ENCODE measurements at places on chromosomes 2 and 18.
A peak's percentile ranks its signal among the peaks of the same experiment; 100 is the strongest.

- DNase-seq: no peak
Measured at GRCh38 chr18:43129946-43130524, 14.6 kb upstream of the RIT2 start.

- no peak for DNase-seq
Measured at GRCh38 chr2:173989160-173989883, 24.1 kb upstream of the SP3 start.

DNA sequence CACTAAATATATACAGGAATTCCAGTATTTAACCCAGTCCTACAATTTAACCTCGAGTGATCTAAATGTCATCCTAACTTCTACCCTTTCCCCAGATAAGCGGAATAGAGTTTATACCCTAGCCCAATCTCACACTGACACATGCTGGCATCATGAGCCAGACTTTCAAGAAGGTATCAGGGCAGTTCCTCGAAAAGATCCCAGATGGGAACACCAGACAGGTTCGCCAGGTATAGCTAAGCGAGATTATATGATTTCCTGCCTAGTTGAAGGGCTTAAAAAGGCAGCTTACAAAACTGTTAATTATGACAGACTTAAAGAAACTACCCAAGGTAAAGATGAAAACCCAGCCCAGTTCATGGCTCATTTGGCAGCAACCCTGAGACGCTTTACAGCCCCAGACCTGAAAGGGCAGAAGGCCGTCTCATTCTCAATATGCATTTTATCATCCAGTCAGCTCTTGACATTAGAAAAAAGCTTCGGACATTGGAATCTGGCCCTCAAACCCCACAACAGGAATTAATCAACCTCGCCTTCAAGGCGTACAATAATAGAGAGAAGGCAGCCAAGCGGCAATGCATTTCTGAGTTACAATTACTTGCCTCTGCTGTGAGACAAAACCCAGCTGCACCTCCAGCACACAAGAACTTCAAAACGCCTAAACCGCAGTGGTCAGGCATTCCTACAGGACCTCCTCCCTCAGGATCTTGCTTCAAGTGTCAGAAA is 668.2 kb upstream of the PKDCC start:
- DNase-seq: no peak

DNA sequence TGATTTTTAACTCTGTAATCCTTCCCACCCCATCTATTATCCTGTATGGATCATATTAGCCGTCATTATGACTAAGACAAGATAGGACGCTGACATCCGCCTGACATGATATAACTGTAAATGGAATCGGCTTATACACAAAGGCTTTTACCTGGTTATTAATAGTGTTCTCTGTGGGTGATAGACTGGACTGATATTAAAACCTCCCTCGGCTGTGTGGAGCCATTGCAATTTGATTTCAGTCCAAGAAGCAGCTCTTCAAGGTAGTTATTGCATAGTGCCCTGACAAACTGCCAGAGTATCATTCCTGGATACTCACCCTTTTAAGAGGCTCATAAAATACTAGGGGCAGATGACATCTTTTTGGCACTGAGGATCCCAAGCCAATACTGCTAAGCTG is 226.1 kb upstream of the HNRNPA3 start:
- DNase-seq: no peak

DNA sequence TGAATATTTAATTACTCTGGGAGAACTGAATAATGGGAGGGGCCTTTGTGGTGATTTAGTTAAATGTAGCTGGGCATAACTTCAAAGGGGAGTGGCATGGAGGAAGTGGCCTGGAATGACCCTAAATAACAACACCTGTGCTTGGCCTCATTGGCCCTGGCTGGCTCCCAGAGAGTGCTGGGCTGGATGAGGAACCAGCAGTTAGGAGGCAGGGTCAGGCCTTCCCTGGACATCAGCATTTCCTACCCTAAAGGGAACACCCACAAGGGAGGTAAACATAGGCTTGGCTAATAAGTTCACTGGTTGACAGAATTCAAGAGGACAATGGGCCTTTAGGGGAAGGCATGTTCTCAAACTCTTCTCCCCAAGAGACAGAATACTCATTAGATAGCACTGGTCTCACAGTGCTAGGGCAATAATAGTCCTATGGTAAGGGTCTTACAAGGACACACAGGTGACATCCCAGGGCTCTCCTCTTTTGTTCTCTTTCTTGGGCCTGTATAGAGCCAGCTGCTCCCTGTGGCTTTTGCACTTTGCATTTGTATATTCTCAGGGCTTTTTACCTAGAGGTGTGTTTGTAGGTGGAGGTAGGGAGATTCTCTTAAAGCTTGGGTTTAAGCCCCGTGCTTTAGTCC is 106.8 kb downstream of the ZNF519 start:
- DNase-seq: no peak

- DNase-seq: no peak
Measured at GRCh38 chr18:76451396-76452331, 43.4 kb downstream of the ZNF516 start.

GRCh38 chr2:98404556-98405250 is 40.0 kb upstream of the INPP4A start:
- DNase-seq: peak; percentile 52

GRCh38 chr2:64025741-64026140 is 6.5 kb upstream of the VPS54 start:
- no peak for DNase-seq

- DNase-seq: no peak
Measured at GRCh38 chr18:74459889-74460288, 2.8 kb upstream of the DIPK1C start.

DNA sequence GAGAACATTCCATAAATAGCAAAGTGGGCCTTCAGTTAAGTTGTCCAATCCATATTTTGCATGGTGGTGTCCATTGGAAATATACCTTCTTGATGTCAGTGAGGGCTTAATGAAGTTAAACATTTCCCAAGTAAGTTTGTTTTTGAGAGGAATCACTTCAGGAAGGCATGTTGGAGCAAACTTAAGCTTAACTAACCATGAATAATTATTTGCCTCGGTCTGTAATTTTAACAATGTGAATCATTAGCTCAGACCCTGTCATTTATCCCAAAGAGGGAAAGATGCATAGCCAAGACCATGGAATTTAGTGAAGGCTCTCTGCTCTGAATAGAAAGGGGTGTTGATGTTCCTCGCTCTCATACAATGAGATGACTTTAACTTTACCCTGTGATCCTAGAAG is 47.4 kb downstream of the SPATS2L start:
- DNase-seq: no peak

DNA sequence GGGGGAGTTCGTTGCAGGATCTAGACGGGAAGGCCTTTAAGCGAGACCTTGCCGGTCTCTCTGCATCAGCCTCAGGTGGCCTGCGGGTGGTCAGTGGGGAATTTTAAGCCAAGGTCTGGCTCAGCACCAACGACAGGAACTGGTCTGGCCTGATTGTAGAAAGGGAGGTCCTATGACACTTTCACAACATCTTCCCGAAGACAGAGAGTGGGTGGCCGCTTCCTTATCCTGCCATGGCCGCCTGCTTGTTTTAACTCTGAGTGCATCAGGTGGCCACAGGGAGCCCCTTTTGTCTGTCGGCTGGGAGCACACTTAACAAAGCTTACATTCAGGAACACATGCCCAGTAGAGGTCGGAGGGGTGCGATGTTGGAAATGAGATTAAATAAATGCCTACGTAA is 363.7 kb upstream of the MYT1L start:
- no peak for DNase-seq

DNA sequence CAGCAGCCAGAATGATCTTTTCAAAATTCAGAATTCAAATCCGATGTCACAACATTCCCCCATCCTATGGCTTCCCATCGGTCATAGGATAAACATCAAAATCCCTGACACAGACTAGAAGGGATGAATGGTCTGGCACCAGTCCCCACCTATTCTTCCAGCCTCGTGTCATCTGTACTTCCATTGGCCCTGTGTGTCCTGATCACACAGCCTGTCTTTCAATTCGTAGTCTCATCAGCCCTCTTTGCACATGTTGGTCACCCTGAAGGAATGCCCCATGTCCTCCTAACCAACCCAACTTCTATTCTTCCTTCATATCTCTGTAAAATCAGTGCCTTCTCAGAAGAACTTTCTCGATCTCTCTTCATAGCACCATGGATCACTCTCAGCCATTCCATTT is 157.2 kb downstream of the NEB start:
- DNase-seq: no peak

- no peak for DNase-seq
Measured at GRCh38 chr2:222492683-222493082, 68.3 kb downstream of the SGPP2 start.

DNA sequence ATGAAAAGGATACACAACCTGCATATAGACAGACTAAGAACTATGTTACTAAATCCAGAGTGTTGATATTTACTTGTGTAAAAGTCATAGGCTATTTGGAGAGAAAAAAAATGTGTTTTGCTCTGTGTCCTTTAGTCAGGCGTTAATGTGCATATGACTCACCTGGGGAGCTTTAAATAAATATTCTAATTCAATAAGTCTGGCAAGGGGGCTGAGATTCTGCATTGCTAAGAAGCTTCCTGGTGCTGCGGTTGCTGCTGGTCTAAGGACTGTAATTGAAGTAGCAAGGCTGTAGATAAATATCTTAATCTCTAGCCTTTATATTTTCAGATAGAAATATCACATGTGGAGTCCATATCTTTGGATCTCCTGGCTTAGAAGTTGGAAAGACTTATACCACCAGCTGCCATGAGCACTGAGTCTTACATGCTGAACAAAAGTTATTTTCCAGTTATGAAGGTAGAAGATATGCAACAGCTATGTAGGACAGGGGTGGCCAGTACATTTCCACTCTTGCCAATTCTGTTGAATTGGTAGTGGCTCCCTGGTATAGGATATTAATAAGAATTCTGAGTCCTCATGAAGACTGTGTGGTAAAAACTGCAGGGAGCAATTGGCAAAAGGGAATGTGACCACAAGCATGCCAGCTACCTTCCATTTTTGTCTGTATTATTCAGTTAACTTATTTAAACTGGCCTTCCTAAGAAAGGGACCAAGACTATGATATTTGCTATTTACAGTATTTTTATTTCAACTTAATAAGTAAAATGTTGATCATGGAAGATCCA is 4.8 kb downstream of the SPAG16 start:
- DNase-seq: no peak

- no peak for DNase-seq
Measured at GRCh38 chr2:152037743-152038435, 61.0 kb downstream of the CACNB4 start.

DNA sequence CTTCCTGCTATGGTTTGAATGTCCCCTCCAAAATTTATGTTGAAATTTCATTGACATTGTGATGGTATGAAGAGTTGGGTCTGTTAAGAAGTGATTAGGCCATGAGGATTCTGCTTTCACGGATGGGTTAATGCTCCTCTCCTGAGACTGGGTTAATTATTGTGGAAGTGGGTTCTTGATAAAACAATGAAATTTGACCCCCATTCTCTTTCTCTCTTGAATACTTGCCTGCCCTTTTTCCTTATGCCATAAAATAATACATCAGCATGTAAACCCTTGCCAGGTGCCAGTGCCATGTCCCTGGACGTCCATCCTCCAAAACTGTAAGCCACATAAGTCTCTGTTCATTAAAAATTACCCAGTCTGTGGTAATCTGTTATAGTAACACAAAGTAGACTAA is 352.8 kb downstream of the LRRTM4 start:
- DNase-seq: no peak

DNA sequence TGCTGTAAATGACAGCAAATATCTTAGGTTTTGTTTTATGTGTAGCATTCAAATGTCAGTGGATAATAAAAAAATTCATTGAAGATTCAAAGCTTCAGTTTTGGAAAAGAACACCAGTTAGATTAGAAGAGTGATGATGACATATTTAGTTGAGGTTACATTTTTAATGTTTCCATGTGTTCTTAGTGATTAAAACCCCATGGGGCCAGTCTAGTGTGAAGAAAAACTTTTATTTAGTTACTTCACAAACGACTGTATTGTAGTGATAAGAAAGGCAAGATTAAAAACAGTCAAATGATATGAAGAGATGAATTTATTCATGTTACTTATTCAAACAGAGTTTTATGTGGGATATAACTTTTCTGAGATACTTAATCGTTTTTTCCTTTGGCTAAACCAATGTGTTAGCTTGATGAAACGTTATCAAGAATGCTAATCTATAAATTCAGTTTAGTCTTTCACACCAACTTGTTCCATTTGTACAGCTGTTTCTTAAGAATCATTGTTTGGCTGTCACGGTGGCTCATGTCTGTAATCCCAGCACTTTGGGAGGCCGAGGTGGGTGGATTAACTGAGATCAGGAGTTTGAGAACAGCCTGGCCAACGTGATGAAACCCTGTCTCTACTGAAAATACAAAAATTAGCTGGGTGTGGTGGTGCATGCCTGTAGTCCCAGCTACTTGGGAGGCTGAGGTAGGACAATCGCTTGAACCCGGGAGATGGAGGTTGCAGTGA is 11.6 kb downstream of the BMPR2 start:
- DNase-seq: no peak

DNA sequence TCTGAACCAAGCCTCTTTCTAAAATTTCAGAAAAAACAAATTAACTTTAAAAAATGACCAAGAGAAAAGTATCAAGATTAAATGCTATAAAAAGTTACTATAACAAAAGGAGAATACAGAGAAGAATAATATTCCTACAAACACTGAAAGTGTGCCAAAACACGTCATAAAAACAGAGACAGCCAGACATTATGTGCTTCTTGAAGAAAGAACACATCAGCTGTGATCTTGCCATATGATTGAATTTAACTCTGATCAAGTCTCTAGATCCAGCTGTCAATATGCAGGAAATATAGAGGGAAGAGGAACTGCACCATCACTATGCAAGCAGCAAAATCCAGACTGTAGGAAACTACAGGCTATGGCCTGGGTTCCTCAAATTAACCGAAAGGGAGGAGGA is 33.7 kb upstream of the COL5A2 start:
- no peak for DNase-seq

DNA sequence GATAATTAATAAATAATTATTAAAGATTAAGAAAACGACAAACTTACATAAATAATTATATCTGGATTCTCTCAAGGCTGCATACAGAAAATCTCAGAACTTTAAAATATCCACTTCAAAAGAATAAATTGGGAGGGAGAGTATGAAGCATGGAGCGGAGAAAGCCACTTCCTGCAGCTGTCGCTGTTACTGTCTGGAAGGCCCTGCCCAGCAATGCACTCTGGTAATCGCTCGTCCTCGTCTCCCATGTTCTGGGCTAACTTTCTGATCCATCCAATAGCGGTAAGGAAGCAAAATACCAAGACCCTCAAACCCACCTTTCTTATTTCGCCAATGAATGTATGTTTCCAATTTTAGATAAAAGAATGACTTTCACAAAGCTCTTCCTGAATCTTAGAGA is 26.7 kb downstream of the CYRIA start:
- no peak for DNase-seq

- no peak for DNase-seq
Measured at GRCh38 chr2:69955029-69955428, 6.4 kb downstream of the ASPRV1 start.

- no peak for DNase-seq
Measured at GRCh38 chr2:118061135-118061955, 26.9 kb upstream of the INSIG2 start.

GRCh38 chr2:36354811-36355150 is 797 bp upstream of the CRIM1 start:
- no peak for DNase-seq

GRCh38 chr2:48600204-48600813 is 17.3 kb upstream of the GTF2A1L start:
- peak; percentile 8 for DNase-seq

- no peak for DNase-seq
Measured at GRCh38 chr2:24720310-24720709, 72.9 kb downstream of the PTRHD1 start.

Data from T1000 (cell line).